ENCODE measurements at places on chromosomes 7 and 10. TPM values are rescaled to one million over a fixed set of nuclear protein-coding genes. Genes with fewer than 3 reads are reported as not detected.

Gene TMEM176A
- 9.1 TPM for total RNA-seq

DNA sequence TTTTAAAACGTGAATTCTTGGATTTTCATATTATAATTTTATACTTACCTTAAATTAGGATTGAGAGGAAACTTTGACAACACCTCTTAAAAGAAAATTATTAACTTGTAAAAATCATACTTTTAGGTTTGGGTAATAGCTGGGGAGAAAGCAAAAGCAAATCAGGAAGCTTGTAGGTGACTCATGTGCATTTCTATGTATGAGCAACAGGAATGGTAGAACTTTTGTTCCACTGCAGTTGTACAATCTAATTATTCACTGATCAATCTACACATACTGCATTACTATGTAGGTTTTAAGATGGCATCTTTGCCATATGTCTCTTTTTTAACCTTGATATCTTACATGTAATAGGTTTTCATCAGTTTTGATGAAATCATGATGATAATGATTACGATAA lies 223.2 kb downstream of the PRKG1 start:
- H3K36me3 ChIP-seq, result no peaks in the 10 kb centered on the region
- H3K4me3 ChIP-seq, result peak overlapping the region; percentile 2
- H3K4me1 ChIP-seq, result peaks cover 72% of the 10 kb centered on the region
- H3K27me3 ChIP-seq, result no peaks in the 10 kb centered on the region

- H3K4me1 ChIP-seq, result no peaks in the 10 kb centered on the region
- H3K36me3 ChIP-seq, result no peaks in the 10 kb centered on the region
- H3K27ac ChIP-seq, result no peak overlapping the region
- no peaks in the 10 kb centered on the region for H3K27me3 ChIP-seq
- H3K4me3 ChIP-seq, result peak overlapping the region; percentile 47
These were observed 537.9 kb upstream of the FOXK1 start for GRCh38 chr7:4144172-4144701.

GRCh38 chr7:131508754-131509486 lies 47.5 kb downstream of the PODXL start:
- no peak overlapping the region for H3K4me3 ChIP-seq
- no peaks in the 10 kb centered on the region for H3K36me3 ChIP-seq
- no peak for DNase-seq
- H3K27ac ChIP-seq, result no peak overlapping the region
- H3K27me3 ChIP-seq, result no peaks in the 10 kb centered on the region
- H3K4me1 ChIP-seq, result peaks cover 24% of the 10 kb centered on the region

Gene LIPN
- not detected for total RNA-seq

DNA sequence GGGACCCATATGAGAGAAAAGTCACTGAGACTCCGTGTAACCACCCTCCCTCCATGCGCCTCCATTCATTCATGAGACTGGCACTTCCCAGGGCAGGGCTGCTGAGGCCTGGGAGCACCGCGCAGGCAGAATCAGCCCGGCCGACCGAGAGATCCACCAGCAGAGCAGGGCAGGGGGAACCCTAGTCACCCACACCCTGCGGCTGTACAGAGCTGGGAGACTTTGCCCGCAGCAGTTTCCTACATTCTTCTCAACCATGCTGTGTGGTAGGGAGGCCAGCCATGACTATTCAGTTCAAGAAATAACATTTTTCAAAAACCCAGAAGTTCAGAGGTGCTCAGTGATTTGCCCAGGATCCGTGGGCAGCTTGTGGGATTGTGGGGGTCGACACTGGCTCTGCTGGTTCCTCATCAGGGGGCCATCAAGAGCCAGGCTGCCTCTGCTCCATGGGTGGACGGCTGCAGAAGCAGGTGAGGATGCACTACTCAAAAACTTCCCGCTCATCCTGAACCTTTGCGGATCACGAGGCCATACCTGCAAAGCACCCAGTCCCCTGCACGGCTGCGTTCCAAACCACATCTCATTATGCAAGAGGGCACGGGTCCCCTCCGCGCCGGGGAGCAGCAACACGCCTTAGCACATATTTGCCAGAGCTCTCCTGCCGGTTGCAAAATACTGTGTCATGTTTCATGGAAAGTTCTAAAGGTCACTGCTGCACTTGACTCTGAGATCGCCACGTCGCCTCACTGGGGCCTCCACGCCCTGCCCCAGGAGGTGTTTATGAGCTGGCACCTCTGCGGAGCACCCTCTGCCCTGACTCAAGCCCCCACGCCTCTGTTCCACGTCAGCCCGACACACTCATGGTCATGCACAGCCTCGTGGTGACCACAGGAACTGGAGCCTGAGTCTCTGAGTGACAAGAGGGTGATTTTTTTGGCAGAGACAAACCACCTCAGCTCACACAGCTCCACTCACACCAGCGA lies 132.0 kb downstream of the PRKAG2 start:
- H3K27ac ChIP-seq, result peak overlapping the region; percentile 61
- H3K27me3 ChIP-seq, result no peaks in the 10 kb centered on the region
- peak; percentile 87 for DNase-seq
- peak overlapping the region; percentile 44 for H3K4me3 ChIP-seq
- H3K36me3 ChIP-seq, result no peaks in the 10 kb centered on the region

Gene ZC3HAV1L
- total RNA-seq, result 10.4 TPM

Gene HOXA6
- not detected for total RNA-seq

Gene RBP3
- total RNA-seq, result not detected

Gene SLC16A12
- 1.5 TPM for total RNA-seq

DNA sequence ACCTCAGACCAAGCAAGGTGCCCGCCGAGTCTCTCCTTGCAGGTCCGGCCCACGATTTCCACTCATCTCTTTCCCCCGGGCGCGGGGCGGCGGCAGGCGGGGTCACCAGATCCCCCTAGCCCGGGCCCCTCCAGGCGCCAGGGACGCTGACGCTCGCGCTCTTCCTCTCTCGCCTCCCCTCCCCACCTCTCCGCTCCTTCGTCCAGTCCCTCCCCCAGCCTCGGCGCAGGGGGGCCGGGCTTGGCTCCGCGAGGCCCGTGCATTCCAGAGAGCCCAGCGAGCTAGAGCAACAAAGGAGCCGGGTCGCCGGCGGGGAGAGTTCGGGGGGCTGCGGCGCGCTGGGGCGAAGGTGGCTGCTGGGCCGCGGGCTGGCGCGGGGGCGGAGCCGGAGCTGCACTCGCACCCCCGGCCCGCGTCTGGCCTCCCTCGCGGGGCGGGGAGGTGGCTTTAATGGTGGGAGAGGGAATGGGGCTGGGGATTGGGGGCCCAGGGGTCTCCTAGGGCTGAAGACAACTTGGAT lies at the start of gene SMO:
Gene SMO, plus strand, starts transcription at position 262 of the 520 bp plus-strand sequence. CDS start 519 bp downstream, outside the sequence.
- no peaks in the 10 kb centered on the region for H3K36me3 ChIP-seq
- DNase-seq, result no peak
- H3K27ac ChIP-seq, result peak within 1 kb of the TSS; percentile 13
- H3K4me1 ChIP-seq, result peaks cover 16% of the 10 kb centered on the region
- peak within 1 kb of the TSS; percentile 96 for H3K4me3 ChIP-seq
- no peaks in the 10 kb centered on the region for H3K27me3 ChIP-seq

Gene TWIST1
- 26.0 TPM for total RNA-seq

Gene OPN4
- total RNA-seq, result not detected
